ENCODE measurements at places on chromosomes 12 and 14. TPM values are rescaled to one million over a fixed set of nuclear protein-coding genes. Genes with fewer than 3 reads are reported as not detected.
A peak's percentile ranks its signal among the peaks of the same experiment; 100 is the strongest.

GRCh38 chr14:22768947-22769346, 2.5 kb downstream of the OXA1L start:
- H3K36me3 ChIP-seq, result peaks cover 65% of the 10 kb centered on the region
- H3K27me3 ChIP-seq, result no peaks in the 10 kb centered on the region
- H3K4me3 ChIP-seq, result peak overlapping the region; percentile 91
- peak overlapping the region; percentile 62 for H3K27ac ChIP-seq
- no peak for DNase-seq
- peaks cover 21% of the 10 kb centered on the region for H3K4me1 ChIP-seq

- no peak for DNase-seq
- no peak overlapping the region for H3K4me3 ChIP-seq
- H3K27ac ChIP-seq, result no peak overlapping the region
- no peaks in the 10 kb centered on the region for H3K27me3 ChIP-seq
- H3K4me1 ChIP-seq, result no peaks in the 10 kb centered on the region
- no peaks in the 10 kb centered on the region for H3K36me3 ChIP-seq
Observed at GRCh38 chr12:8834230-8834629, 11.8 kb downstream of the A2ML1 start.

GRCh38 chr14:21038441-21039422, 3.4 kb upstream of the RNASE7 start:
- no peaks in the 10 kb centered on the region for H3K36me3 ChIP-seq
- no peaks in the 10 kb centered on the region for H3K27me3 ChIP-seq
- no peak overlapping the region for H3K4me3 ChIP-seq
- no peak overlapping the region for H3K27ac ChIP-seq
- no peak for DNase-seq
- H3K4me1 ChIP-seq, result peaks cover 25% of the 10 kb centered on the region

DDX23 gene
- 67.8 TPM for total RNA-seq

GRCh38 chr14:20553024-20553423, 7.8 kb downstream of the RNASE9 start:
- H3K27ac ChIP-seq, result no peak overlapping the region
- no peaks in the 10 kb centered on the region for H3K27me3 ChIP-seq
- H3K4me1 ChIP-seq, result no peaks in the 10 kb centered on the region

DNA sequence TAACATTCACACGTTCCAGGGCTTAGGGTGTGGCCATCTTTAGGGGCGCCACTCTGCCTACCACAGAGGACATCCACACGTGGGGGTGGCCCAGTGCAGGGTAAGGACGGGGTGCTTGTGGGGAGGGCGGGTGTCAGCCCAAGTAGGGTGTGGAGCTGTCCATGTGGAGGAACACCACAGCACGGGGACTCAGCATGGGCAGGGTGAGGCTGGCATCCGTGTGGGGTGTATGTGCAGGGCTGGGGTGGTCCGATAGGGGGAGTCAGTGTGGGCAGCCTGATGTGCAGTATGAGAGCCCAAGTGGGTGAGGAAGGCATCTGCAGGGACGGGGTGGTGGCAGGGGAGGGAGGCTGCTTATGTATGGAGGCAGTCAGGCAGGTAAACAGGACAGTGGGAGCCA, 17.7 kb downstream of the PSMC1 start:
- peaks cover 13% of the 10 kb centered on the region for H3K4me1 ChIP-seq
- no peak overlapping the region for H3K27ac ChIP-seq
- H3K4me3 ChIP-seq, result no peak overlapping the region
- H3K27me3 ChIP-seq, result no peaks in the 10 kb centered on the region

GRCh38 chr12:34163443-34163842, 141.1 kb downstream of the ALG10 start:
- no peaks in the 10 kb centered on the region for H3K27me3 ChIP-seq
- DNase-seq, result no peak
- H3K27ac ChIP-seq, result no peak overlapping the region
- no peaks in the 10 kb centered on the region for H3K36me3 ChIP-seq

DNA sequence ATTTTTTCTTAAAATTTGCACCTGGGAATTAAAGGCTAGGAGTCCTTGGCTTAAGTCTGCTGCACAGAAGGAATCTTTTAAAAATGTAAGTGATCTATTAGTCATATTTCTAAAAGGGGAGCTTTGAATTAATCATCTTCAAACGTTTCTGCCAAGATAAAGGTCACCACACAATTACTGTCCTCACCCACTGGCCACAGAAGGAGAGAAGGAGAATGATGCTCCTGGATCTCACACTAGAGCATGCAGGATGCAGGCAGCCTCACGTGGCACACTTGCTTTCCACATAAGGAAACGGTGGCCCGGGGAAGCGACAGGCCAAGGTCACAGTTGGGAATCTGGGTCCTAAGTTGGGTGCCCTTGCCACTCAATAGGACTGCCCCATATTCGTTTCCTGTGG, 16.9 kb downstream of the PLEKHG7 start:
- no peaks in the 10 kb centered on the region for H3K36me3 ChIP-seq
- H3K27ac ChIP-seq, result no peak overlapping the region
- peaks cover 6% of the 10 kb centered on the region for H3K4me1 ChIP-seq
- DNase-seq, result no peak
- no peaks in the 10 kb centered on the region for H3K27me3 ChIP-seq

LGR5 gene
- not detected for total RNA-seq

DNA sequence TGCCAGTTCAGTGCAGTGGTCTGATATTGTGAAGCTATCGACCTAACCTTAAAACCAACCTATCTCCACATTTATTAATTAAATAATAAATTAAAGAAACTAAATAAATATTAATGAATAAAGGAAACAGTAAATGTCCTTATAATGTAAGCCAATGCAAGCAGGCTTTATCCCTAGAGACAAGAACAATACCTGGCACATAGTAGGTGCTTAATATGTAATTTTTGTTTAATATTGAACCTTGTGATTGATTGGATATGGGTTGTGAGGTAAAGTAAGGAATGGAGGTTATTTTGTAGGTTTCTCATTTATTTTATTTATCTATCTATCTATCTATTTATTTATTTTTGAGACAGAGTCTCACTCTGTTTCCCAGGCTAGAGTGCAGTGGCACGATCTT, 7.8 kb upstream of the TUBA1B start:
- DNase-seq, result no peak
- H3K27ac ChIP-seq, result no peak overlapping the region
- H3K4me3 ChIP-seq, result no peak overlapping the region
- H3K4me1 ChIP-seq, result peaks cover 5% of the 10 kb centered on the region
- H3K36me3 ChIP-seq, result no peaks in the 10 kb centered on the region

PPP2R5E gene
- total RNA-seq, result 49.7 TPM

LRRIQ1 gene
- total RNA-seq, result 1.5 TPM

- peaks cover 27% of the 10 kb centered on the region for H3K36me3 ChIP-seq
- no peak for DNase-seq
- H3K4me1 ChIP-seq, result peaks cover 15% of the 10 kb centered on the region
- no peak overlapping the region for H3K4me3 ChIP-seq
- no peaks in the 10 kb centered on the region for H3K27me3 ChIP-seq
- H3K27ac ChIP-seq, result no peak overlapping the region
Observed at GRCh38 chr14:103045371-103045869, 11.9 kb downstream of the CDC42BPB start.

- H3K4me1 ChIP-seq, result no peaks in the 10 kb centered on the region
- H3K4me3 ChIP-seq, result no peak overlapping the region
- H3K27ac ChIP-seq, result no peak overlapping the region
- H3K36me3 ChIP-seq, result no peaks in the 10 kb centered on the region
Observed at GRCh38 chr14:33414041-33414440, 475.4 kb downstream of the NPAS3 start.

ITPR2 gene
- total RNA-seq, result 14.3 TPM

DNA sequence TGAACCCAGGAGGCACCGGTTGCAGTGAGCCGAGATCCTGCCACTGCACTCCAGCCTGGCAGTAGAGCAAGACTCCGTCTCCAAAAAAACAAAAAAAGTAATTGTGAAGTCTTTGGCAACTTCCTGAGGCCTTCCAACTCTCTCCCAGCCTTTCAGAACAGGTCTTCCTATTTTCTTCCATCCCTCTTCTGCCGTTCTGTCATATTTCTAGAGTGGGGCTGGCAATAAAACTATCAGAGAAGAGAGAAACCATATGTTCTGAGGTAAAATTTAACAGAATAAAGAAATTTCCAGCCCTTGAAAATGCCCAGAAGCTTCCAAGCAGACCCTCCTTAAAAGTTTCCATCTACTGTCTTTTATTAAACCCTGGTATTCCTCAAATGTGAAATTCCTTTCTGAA, 100.4 kb downstream of the HMGA2 start:
- no peak overlapping the region for H3K4me3 ChIP-seq
- H3K27ac ChIP-seq, result no peak overlapping the region
- no peaks in the 10 kb centered on the region for H3K27me3 ChIP-seq
- no peak for DNase-seq
- peaks cover 36% of the 10 kb centered on the region for H3K36me3 ChIP-seq
- H3K4me1 ChIP-seq, result peaks cover 50% of the 10 kb centered on the region

CSRNP2 gene
- total RNA-seq, result 41.4 TPM

DNA sequence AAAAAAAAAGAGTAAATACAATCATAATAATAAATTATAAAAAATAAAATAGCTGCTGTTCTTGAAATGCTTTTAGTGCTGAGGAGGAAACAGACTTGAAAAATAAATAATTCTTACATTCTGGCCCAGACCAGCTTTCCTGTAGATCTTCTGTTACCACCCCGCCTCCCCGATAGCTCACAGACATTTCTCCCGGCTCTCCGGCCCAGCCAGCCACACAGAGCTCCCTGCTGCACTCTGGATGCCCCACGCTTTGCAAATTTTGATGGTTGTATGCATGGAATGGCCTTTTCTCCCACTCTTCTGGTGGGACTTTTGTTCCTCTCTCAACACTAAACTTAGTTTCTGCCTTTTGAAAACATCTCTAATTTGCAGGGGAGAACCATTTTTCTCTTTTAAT, 249.3 kb downstream of the ATP23 start:
- no peak for DNase-seq
- H3K36me3 ChIP-seq, result no peaks in the 10 kb centered on the region

GRCh38 chr12:45331552-45331951, 115.7 kb downstream of the ANO6 start:
- H3K27me3 ChIP-seq, result no peaks in the 10 kb centered on the region
- H3K27ac ChIP-seq, result no peak overlapping the region
- no peaks in the 10 kb centered on the region for H3K36me3 ChIP-seq
- peaks cover 6% of the 10 kb centered on the region for H3K4me1 ChIP-seq
- no peak overlapping the region for H3K4me3 ChIP-seq

SERPINA9 gene
- not detected for total RNA-seq

OR4E2 gene
- total RNA-seq, result not detected

- peak; percentile 59 for DNase-seq
- H3K36me3 ChIP-seq, result no peaks in the 10 kb centered on the region
- H3K27me3 ChIP-seq, result peaks cover 5% of the 10 kb centered on the region
- peaks cover 13% of the 10 kb centered on the region for H3K4me1 ChIP-seq
- no peak overlapping the region for H3K4me3 ChIP-seq
- H3K27ac ChIP-seq, result no peak overlapping the region
Observed at GRCh38 chr12:19946550-19946949, 421.8 kb upstream of the PDE3A start.
